ENCODE measurements at places on chromosomes 11 and 22.

DNA sequence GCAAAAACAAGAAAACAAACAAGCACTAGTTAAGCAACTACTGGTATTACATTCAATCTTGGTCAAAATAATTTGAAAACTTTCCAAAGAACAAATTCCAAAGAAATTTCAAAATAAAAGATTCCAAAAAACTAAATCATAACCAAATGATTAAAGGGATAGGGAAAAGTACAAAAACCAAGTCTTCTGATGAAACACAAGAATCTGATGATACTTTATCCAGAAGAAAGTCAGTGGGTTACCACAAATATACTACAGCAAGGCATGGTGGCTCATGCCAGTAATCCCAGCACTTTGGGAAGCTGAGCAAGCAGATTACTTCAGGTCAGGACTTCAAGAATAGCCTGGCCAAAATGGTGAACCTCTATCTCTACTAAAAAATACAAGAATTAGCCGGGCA lies 59.1 kb downstream of the NUP98 start:
- no peak for DNase-seq

- no peak for DNase-seq
These were observed 4.0 kb downstream of the CD5 start for GRCh38 chr11:61106296-61106695.

- DNase-seq: no peak
These were observed 3.2 kb downstream of the P2RX3 start for GRCh38 chr11:57341250-57341808.

DNA sequence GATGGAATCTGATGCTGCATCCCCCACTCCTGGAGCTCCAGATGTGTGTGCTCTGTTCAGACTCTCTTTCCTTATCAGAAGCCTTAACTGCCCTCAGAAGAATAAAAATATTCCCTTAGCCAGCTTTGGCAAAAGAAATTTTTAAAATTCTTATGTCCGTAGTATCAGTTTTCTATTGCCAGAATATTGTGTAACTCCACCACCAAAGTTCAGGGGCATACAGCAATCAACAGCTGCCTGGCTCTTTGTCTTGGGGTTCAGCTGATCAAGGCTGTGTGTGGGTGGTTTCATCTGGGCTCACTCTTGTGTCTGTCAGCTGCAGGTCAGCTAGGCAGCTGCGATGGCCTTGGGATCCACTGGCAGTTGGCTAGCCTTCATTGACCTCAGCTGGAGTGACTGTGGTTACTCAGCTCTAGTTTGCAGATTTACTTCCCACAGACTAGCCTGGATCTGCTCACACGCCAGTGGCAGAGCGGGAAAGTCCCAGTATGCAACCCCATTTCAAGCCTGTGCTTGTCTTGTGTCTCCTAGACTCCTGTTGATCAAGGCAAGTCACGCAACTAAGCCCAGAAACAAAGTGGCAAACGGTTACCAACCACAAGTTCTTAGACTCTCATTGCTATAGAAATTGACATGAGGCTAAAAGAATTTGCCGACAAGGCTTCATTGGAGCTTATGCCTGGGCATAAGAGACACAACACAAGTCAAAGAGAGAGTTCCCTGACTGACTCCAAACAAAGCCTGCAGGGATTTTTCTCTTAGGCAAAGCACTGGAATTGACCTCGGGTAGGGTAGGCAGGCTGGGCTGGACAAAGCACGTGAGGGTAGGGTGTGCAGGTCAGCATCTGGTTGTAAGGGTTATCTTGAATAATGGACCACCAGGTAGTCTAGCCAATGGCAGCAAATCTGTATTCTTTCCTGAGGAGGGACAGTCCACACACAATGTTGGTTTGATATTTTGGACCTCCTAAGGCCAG lies 7.5 kb downstream of the TMEM138 start:
- DNase-seq: no peak

GRCh38 chr11:47071791-47072261 lies 104.9 kb downstream of the ARFGAP2 start:
- DNase-seq: no peak

DNA sequence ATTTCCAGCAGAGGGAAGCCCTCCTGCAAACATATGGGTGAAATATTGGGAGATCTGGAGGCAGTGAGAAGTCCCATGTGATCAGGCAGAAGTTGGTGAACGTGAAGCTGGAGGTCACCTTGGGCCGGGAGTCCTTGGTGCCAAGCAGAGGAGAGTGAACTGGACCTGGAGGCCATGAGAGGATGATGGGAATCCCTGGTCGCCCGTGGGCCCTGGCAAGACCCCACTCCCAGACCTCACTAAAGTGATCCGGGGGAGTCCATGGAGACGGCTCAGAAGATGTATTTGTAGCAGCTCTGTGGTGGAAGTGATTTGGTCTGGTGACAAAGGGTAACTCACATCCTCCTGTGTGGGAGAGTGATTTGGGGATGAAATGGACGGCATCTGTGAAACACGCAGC lies 71.0 kb downstream of the ARHGAP8 start:
- no peak for DNase-seq

DNA sequence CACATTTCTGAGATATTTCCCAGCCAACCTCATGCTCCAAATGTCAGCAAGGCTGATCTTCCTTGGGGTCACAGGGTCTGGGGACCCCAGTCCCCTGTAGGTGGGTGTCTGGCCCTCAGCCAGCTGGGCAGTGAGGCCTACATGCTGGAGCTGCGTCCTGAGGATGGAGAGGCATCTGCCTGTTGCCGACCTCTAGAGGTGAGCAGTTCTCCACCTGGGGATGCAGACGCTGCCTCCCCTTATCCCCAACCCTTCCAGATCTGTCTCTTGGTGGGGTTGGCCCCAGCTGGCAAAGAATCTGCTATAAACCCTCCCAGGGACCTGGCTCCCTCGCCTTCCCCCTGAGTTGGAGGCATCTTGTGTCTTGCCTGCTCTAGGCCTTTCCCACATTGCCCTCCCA lies 79.6 kb downstream of the PKNOX2 start:
- no peak for DNase-seq

DNA sequence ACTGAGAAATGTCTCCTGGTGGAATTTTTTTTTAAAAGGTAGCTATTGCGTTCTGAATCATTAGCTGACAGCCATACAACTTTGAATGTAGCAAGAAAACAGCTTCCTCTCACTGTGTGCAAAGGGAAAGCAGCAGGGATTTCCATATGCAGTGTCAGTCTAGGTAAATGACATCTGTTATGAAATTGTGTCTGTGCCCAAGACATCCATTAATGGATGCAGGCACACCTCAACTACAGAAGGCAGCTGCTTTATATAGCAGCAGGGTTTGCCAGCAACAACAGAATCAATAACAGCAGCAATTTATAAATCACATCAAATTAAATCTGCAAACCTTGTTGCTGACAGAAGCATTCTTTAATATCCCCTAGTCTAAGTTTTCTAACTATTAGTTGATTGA lies 745.3 kb upstream of the RAG2 start:
- no peak for DNase-seq

DNA sequence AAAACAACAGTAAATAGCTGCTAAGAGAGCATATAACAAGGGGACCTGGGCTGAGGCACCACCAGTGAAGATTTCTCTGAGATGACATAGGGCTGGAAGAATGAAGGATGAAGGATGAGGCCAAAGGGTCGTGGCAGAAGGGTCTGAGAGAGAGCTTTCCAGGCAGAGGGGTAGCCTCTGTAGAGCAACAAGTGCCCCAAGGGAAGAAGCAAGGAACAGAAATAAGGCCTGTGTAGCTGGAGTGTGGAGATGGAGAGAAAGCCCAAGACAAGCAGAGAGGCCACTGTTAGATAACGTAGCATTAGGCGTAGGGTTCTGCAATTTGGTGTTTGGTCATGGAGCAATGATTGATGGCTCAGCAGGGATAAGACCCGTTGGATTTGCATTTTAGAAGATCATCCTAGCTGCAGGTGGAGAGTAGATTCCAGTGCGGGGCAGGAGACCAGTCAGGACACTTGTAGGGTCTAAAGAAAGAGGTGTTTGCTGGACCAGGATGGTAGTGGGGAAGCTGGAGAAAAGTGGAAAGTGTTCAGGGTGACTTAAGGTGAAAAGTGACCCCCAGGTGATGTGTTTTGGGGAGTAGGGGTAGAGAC lies 47.6 kb downstream of the EXPH5 start:
- DNase-seq: no peak

DNA sequence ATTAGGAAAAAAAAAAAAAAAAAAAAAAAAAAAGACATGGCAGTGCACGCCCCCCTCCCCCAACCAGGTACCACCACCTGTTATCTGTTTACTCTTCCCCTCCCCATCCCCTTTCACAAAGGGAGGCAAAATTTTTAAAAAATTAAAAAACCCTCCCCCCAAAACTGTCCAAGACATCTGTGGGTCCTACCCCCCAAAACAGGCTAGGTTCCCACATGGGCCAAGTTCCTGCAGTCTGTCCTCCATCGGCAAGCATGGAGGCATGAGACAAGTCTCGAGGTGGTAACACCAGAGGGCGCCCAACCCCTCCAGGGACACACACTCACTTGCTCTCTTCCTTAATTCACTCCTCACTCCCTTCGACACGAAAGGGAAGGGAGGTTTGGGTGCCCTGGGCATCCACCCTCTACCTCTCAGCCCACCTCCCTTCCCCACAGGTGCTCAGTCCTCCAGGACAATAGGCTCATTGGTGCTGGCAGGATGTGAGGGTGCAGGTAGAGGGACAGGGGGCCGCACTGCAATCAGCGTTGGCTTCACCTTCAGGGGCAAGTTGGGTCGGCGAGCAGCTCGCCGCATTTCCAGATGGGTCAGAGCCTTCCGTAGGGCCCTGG lies 2.2 kb upstream of the TUT1 start:
- peak; percentile 42 for DNase-seq

DNA sequence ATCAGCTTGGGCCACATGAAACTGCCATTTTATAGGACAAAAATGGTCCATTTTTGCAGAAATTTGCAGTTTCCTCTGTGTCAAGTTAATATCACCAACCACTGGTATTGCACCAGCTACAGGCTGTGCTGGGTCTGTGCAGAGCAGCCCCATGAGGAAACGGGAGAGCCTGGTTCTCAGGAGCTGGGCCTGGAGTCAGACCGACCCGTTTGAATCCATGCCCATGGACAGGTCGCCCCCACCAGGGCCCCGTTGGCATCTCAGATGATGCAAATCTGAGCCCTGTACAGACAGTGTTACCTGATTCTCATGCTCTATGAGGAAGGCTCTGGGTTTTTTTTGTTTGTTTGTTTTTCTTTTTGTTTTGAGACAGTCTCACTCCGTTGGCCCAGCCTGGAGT lies 9.8 kb upstream of the SEC14L6 start:
- DNase-seq: no peak

DNA sequence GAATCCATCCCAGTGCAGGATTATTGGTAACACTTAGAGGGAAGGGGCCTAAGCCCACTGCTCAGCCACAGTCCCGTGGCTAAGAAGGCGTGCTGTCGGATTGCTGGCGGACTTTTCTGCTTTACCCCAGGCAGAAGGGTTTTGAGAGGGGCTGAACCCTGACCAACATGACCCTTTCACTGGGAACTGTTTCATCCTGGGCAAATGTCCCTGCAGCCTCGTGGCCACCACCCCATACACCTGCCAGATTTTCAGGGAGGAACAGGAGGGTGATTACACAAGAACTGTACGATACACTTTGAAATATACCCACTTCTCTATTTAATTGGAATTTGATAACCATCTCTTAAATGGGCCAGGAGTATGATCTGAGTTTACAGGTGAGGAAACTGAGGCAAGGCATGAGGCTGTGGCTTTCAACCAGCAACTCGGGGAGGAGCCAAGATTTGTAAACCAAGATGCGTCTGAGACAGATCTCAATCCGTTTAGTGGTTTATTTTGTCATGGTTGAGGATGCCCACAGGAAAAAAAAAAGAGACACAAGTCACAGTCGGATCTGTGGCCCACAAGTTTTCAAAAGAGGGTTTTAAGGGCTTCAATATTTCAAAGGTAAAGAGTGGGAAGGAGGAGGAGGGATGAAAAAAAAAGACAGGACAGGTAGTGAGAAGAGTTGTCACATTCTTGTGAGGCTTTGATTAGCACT lies 6.1 kb upstream of the APOL3 start:
- no peak for DNase-seq

DNA sequence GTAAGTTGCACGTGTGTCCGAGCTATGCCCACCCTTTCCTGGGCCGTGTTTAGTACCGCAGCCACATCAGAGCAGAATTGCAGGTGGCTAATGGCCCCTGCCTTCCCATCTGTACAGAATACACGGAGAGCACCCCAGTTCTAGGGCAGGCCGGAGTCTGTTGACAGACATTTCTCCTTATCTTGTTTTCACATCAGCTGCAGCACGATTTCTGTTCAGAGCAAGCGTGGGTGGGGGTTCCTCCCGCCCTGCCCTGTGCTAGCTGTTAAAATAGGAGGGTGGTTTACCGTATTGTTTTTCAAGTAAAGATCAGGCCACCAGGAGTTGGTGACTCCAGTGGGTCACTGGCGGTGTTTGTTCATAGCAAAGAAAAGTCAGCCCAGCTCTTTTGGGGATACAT lies 41.1 kb downstream of the UBASH3B start:
- DNase-seq: no peak

GRCh38 chr11:11948242-11948947 lies 60.0 kb downstream of the DKK3 start:
- no peak for DNase-seq

DNA sequence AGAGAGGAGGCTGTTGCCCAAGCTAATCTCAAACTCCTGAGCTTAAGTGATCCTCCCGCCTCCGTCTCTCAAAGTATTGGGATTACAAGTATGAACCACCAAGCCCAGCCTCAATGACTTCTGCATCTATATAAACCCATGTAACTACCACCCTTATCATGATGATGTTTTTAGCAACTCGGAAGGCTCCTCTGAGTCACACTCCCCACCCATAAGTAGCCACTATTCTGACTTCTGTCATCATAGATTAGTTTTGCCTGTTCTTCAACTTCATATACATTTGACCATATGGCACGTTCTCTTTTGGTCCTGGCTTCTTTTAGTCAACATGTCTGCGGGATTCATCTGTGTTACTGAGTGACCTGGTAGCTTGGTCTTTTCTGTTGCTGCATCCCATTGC lies 6.4 kb upstream of the FOSL1 start:
- DNase-seq: no peak

GRCh38 chr11:44596525-44597276 lies 31.2 kb downstream of the CD82 start:
- DNase-seq: no peak

DNA sequence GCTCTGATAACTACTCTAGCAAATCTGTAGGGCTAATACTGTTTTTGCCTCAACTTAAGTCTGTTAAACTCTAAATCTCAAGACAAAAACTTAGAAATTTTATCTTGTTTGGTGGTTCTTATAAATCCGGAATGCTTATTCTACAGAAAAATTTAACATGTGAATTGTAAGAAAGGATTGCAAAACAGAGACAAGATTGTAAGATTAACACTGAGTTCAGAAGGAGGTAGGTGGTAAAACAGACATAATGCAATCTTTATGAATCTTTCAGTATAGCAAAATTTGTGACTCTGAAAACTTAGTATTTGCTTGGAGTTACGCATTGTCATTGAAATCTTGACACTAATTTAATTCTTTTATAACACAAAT lies 263.9 kb downstream of the SBF2 start:
- DNase-seq: no peak

- DNase-seq: no peak
These were observed 887.2 kb downstream of the BRD1 start for GRCh38 chr22:48940266-48941032.

- no peak for DNase-seq
These were observed 48.6 kb downstream of the ARFGAP3 start for GRCh38 chr22:42808521-42808920.

GRCh38 chr11:27388001-27388400 lies 25.0 kb upstream of the CCDC34 start:
- no peak for DNase-seq

All from NCI-H510A treated with DMSO at 0.1 percent for 48 hours (cell line).